Kasumi-1 (cell line): ENCODE measurements at places on chromosomes 6 and 20.

DNA sequence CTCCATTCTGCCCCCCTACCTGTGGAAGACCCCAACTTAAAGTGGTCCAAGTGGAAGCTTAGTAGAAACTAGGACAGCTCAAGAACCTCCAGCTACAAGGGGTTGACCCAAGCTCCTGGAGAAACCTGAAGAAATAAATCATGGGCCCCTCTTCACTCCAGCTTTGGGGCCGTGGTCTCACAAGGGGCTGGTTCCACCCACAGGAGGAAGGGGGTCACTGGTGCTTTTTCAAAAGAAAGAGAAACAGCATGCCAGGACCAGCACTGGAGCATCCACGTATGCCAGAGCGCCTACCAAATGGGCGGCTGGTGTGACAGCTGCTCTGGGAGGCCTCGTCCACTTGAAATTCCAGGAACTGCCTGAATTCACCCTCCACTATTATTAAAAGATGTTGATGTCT, 14.4 kb upstream of the ANKRD60 start:
- DNase-seq, result no peak

DNA sequence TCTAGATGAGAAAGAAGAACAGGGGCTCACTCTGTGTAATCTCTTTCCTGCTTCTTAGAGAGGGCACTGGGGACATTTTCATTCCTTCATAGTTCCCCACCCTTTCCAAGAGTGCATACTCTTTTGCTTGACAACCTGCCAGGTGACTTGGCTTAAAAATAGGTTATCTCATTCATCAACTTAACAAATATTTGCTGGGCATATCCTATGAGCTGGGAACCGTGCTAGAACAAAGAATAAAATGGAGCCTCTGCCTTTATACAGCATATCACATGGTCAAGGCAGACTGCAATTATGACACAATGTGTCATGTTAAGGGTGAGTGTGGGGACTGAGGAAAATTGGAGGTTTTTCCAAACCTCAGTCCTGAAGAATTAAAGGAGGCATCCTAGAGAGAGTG, 209.8 kb upstream of the FOXA2 start:
- DNase-seq, result no peak

DNA sequence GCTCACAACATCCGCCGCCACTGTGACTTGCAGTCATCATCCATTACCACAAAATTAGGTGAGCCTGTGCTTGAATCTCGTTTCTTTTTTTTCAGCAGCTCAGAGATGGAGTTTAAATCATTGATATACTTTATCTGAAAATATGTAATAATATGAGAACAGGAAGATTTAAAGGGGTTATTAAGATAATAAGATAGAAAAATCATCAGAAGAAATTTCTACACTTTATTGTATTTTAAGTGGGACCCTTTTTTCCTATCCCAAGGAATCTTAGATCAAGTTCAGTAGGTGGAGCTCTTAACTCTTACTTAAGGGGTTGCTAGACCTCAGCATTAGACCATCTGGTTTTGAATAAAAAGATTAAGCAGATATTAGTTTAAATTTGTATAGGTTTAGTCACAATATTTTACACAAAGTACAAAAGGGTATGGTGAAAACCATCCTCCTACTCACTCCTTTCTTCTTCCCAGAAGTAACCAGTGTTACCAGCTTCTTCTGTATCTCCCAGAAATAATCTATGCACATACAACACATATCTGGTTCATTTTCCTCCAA, 9.4 kb upstream of the NCOA7 start:
- DNase-seq, result peak; percentile 64

DNA sequence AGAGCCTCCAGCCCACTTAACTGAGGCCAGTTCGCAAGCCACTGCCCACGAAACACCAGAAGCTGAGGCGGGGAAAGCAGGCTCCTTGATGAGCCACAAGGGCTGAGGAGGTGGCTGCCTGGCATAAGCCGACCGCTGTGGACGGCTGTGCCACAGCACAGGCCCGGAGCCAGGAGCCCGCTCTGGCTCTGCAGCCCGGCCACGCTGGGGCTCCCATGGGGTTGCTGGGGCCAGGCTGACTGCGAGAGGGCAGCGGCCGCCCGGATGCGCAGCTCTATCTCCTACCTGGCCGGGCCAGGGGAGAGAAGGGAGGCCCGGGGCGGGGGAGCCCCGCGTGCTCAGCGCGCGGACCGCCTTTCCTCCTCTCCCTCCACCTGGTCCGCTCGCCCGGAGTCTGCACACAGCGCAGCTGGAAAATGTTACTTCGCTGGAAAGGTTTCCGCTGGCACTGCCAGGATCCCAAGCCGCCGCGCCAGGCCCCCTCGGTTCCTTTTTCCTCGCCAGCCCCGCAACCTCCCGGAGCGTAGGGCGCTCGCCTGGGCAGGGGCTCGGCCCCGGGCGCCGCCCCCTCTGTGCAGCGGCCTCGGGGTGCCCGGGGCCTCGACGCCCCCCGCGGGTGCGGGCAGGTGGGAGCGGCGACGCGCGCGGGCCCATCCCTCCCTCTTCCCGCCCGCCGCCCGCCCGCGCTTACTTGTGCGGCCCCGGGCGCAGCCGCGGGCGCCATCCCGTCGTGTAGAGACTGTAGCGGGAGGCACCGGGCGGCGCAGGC, 657 bp downstream of the EMILIN3 start:
- DNase-seq, result no peak

GRCh38 chr6:11069760-11070159, 23.9 kb upstream of the SMIM13 start:
- DNase-seq, result no peak

DNA sequence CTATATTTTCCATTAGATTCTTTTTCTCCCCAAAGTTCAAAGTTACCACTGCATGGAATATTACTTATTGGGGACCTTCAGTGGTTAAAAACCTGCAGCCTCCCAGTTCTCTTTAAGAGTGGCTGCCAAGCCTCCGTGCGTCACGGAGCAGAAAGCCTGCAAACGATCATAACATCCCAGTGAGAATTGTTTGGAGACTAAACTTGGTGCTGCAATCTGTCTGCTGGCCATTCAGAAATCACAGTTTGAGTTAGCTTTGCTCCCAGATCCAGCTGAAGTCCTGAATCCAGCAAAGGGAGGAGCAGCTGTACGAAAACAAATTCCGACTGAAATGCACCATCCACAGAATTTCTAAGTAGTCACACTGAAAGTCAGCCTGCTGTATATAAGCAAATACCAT, 213.5 kb upstream of the PDE10A start:
- DNase-seq, result no peak

GRCh38 chr6:114194362-114195026, 148.3 kb downstream of the HS3ST5 start:
- DNase-seq, result no peak

DNA sequence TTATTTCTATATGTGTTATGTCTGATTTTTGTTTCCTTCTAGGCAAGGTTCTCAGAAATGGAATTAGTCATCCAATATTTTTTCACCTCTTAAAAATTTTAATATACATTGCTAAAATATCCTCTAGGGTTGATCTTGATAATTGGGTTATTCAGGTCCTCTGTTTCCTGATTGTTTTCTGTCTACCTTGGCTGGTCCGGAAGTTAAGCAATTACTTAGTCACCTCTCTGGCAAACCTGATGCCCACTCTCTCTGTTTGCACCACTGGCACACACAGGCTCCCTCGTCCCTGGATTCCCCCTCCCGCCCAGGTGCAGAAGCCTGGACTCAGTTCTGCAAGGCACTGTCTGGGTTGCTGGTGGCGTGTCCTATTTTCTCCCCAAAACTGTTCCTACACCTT, 27.7 kb downstream of the CST9L start:
- no peak for DNase-seq

DNA sequence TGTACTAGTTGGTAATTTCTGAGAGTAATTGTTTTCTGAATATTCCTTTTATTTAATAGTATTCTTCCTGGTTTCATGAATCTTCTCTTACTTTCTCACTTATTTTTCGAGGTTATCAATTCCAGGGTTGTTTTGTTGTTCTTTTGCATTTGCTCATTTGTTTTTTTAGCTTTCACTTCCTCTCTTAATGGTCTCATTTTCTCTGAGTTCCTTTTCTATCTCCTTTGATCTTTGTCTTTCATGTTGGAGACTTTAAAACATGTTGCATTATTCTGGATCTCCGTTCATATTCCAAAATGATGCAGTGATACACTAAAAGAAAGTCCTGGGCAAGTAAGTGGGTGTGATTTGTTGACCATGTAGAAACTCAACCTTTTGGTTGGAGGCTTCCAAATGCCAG, 345.3 kb upstream of the SLC35B3 start:
- DNase-seq, result no peak

- DNase-seq, result no peak
Observed at GRCh38 chr20:7505152-7505834, 435.0 kb downstream of the HAO1 start.

- DNase-seq, result no peak
Observed at GRCh38 chr20:10658051-10658823, 15.6 kb downstream of the JAG1 start.

- DNase-seq, result no peak
Observed at GRCh38 chr6:169421586-169422264, 168.1 kb upstream of the THBS2 start.

GRCh38 chr6:137791281-137792159, 75.5 kb upstream of the TNFAIP3 start:
- no peak for DNase-seq

DNA sequence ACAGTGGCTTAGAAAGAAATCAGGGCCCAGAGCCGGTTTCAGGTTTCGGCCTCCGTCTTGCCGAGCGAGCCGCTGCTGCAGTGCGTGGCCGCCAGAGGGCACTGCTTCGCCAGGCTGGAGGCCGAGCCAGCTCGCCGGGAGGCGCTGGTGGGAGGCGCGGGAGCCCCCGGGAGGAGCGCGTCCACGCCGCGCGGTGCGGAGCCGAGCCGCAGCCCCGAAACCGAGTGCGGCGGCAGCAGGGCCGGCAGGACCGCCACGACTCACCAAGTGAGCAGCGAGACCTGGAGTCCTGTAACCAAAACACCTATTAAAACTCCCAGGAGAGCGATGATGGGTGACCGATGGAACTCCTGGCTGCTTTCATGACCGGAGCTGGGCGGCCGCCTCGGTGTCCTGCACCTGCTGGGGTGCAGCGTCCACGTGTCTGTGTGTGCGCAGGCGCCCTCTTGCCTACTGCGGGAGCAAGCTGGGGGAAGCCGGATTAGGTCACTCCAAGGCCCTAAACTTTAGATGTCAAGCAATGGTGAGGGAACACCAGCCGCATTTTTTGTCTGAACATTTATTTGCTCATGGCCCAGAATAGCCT, 186.9 kb upstream of the UST start:
- DNase-seq, result peak; percentile 31

GRCh38 chr20:22248051-22248667, 336.2 kb downstream of the FOXA2 start:
- DNase-seq, result no peak

DNA sequence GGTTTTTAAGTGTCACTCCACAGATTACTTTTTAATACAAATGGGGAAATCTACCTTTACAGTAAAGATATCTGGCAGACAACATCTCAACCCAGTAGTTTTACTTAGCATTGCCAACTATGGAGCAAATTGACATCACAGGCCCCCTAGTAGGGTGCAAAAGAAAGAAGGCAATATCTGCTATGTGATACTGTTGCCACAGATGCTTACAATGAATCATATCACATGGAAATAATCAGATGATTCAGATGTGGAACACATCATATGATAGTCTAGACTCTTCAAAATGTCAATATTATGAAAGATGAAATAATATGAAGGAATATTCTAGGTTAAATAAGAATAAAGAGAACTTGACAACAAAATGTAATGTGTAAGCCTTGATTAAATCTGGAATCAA, 322.5 kb downstream of the BMP2 start:
- no peak for DNase-seq

- no peak for DNase-seq
Observed at GRCh38 chr6:10567256-10568026, 46.3 kb downstream of the GCNT2 start.

DNA sequence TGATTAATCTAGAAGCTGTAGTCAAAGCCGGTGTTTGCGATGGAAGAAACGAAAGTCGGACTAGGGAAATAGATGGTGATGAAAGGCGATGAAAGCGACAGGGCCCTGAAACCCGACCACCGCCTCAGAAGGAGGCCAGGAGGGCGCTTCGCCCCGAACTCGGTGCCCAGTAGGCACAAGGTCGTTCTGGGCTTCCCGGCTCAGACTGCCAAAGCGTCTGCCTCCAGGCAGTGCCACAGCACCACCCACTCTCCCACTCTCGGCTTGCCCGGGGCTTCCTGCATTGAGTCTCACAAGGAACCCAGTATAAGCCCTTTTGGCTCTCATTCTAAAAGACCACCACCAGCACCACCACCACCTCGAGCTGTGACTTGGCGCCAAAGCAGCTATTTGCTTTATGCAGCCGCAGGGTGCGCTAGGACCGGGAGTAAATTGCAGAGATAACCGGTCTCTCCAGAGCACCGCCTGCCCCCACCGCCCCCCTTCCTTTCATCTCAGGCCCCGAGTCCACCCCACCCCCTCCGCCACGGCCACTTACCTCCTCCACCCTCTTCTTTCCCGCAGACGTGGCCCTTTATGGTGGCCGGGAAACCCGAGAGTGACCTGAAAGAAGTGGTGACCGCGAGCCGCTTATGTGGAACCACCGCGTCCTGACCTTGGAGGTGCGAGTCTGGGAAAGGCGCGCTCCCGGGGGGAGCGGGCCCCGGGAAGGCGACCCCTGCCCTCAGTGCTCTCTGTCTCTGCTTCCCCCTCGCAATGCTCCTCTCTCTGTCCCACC, 2.4 kb downstream of the TCF21 start:
- no peak for DNase-seq

DNA sequence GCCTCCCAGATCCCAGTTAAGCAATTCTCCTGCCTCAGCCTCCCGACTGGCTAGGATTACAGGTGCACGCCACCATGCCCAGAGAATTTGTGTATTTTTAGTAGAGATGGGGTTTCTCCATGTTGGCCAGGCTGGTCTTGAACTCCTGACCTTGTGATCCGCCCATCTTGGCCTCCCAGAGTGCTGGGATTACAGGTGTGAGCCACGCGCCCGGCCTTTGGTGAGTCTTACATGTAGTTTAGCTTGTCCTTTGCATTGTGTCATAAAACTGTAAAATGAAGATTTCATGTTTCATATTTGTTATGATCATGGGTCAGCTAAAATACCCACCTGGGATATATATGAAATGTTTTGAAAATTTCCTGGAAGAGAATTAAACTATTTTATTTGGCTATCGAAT, 183.5 kb downstream of the SASH1 start:
- DNase-seq, result no peak

DNA sequence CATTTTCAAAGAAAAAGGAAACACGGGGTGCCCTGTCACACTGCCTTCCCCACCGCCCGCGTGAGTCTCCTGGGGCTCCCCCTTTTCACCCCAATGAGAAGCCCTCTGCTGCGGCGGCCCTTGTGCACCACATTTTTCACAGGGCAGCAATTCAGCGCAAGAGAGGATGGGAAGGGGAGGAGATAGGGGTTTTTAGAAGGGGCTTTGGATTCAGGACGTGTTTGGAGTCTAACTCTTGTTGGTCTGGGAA, 726 bp upstream of the ARFGEF3 start:
- no peak for DNase-seq

DNA sequence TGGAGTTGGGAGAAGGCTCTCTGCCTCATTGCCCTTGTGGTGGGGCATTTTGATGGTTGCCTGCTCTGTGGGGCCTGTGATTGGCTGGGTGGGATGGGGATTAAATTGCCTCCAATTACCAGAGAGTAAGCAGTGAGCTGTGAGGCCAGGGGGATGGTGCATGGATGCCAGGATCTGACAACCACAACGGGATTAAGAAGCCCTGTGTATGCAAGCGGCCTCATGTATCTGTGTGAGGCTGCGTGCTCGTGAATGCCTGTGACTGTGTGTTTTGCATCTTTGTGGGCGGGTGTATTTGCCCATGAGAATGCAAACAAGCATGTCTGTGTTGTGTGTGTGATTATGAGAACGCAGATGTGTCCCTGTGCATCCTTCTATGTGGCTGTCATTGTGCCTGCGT, 46.1 kb downstream of the CD40 start:
- DNase-seq, result no peak
